ENCODE measurements at places on chromosomes 12 and 14.

- DNase-seq = no peak
These were observed 46.3 kb upstream of the LRTM2 start for GRCh38 chr12:1773937-1774655.

DNA sequence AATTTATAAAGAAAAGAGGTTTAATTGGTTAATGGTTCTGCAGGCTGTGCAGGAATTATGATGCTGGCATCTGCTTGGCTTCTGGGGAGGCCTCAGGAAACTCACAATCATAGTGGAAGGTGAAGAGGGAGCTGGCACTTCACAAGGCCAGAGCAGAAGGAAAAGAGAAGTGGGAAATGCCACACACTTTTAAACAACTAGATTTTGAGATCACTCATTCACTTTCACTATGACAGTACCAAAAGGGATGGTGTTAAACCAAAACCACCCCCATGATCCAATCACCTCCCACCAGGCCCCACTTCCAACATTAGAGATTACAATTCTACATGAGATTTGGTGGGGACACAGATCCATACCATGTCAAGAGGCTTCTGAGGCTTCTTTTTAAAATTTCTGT, 62.6 kb downstream of the SLC38A4 start:
- DNase-seq = peak; percentile 6

DNA sequence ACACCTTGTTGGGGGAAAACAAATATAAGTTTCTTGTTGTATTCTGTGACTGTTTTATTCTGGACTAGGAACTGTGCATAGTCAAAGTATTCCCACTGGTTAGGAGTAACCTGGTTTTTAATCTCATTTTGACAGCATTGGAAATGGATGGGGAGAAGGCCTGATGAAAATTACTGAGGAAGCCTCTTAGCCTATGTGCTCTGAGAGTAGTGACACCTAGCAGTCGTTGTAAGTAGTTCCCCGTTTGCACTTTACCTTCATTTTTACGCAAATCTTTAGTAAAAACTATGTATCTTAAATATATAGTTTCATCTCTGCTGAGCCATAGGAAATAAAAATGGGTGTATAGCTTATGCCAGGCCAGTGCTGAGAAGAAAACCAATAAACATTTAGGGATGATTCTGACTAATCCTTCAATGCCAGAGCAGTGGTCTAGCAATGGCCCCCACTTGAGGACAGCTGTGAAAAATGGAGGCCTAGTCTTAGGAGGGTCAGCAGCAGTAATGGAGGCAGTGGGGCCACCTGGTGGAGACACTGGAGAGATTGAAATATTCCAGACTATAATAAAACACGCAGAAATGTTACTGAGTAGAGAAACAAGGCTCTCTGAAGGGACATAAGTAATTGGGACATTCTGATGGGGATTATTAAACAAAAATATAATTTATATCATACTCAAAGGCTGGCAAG, 133.2 kb upstream of the NOVA1 start:
- no peak for DNase-seq

GRCh38 chr14:43665570-43666267, 841.4 kb downstream of the FSCB start:
- DNase-seq = no peak

GRCh38 chr12:14278294-14278953, 87.1 kb upstream of the ATF7IP start:
- DNase-seq = peak; percentile 64

DNA sequence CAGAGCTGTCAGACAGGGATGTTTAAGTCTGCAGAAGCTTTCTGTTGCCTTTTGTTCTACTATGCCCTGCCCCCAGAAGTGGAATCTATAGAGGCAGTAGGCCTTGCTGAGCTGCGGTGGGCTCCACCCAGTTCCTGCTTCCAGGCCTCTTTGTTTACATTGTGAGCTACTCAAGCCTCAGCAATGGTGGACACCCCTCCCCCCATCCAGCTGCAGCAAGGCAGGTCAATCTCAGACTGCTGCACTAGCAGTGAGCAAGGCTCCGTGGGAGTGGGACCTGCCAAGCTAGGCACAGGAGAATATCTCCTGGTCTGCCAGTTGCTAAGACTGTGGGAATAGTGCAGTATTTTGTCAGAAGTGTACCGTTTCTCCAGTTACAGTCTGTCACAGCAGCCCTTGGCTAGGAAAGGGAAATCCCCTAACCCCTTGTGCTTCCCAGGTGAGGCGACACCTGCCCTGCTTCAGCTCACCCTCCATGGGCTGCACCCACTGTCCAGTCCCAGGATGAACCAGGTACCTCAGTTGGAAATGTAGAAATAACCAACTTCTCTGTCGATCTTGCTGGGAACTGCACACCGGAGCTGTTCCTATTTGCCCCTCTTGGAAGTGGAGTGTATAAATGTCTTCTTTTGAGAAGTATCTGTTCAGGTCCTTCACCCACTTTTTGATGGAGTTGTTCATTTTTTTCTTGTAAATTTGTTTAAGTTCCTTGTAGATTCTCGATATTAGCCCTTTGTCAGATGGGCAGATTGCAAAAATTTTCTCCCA, 213.5 kb upstream of the SLC38A2 start:
- no peak for DNase-seq

DNA sequence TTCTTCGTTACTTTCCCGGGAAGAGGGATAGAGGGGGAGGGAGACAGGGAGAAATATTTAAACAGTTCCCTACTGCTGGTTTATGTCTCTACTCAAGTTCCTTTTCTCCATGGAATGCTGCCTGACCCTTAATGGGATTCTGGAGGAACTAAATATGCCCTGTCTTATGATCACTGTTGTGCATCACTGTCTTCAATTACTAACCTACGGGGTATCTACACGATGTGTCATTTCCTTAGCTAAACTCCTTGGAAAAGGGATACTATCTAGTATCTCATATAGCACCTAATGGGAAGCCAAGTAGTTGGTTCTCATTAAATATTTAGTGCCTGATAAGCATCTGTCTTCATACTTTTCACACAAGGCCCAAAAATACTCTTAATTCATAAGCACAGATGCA, 37.5 kb upstream of the FBLN5 start:
- no peak for DNase-seq

GRCh38 chr14:102474934-102475333, 34.6 kb downstream of the ANKRD9 start:
- DNase-seq = no peak

DNA sequence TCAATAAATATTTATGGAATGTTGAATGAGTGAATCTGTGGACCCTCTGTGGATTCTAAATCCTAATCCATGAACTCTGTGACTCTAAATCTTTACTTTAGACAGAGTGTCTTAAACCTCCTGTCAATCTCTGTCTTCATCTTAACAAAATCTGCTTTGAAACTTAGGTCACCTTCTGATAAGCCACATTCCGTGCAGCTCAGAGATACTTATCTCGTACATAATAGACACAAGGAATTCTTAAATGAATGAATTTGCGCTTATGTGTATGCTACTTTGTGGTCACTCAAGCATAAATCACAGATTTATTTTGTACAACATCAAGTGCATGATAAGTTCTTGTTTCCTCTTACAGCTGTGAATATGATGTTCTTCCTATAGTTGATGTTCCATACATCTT, 2.2 kb upstream of the KRAS start:
- no peak for DNase-seq

- DNase-seq = no peak
These were observed 375.3 kb downstream of the C12orf75 start for GRCh38 chr12:105705765-105706164.

- DNase-seq = no peak
These were observed 150.4 kb upstream of the MAX start for GRCh38 chr14:65252482-65253255.

- DNase-seq = peak; percentile 39
These were observed 13.3 kb upstream of the PITPNM2 start for GRCh38 chr12:123164222-123164621.

- peak; percentile 24 for DNase-seq
These were observed 662 bp upstream of the NELL2 start for GRCh38 chr12:44876544-44877410.

DNA sequence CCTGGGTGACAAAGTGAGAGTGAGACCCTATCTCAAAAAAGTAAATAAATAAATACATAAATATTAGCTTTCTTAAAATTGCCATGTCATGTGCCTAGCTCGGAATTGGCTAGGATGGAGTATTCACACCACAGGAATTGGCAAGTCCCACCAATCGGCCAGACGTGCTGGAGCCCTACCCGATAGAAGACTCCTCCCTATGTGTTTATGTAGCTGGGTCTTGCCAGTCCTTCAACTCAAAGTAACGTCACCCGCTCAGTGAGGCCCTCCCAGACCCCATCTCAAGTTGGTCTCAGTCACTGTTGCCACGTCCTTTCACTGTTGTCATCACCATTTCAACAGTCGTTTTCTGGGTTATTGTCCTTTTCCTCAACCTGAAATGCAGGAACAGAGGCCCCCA, 20.2 kb downstream of the VRTN start:
- no peak for DNase-seq

- no peak for DNase-seq
These were observed 54.6 kb downstream of the TTC8 start for GRCh38 chr14:88879022-88879421.

DNA sequence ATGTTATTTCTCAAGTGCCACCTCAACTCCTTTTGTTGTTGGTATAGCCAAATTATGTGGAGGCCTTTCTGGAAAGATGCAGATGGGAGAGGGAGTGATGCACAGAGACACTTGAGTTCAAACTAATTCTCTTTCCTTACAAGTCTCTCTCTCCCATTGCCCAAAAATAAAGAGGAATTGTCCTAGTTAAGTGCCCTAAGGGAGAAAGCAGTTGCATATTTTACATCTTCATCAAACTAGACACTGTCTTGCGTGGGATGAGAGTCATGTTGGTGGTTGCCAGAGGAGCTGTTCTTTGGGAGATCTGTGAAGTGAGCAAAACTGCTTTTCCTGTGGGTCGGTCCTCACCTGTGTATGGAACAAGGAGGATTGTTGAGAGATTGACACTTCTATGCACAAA, 72.2 kb downstream of the EP400 start:
- DNase-seq = no peak

DNA sequence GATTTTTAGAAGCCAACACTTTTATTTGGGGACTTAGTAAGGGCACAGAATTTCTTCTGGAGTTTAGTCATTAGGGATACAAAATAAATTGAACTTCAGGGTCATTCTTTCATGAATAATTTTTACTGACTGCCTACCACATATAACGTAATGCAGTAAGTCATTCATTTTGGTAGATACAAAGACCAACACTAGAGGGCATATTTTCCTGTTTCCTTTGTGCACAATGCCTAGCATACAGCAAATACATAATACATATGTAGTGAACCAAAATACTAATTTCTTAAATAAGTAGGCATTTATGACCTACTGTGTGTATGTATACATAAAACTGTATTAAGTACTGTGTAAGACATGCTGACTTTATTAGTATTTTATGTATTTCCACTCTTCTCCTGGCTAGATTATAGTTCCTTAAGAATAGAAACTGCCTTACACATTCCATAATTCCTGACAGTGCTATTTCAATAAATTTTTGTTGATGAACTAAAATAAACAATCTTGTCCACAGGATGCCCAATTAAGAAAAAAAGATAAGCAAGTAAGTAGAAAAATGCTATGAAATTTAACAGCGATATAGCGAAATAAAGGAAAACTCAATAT, 47.9 kb downstream of the PPP1R12A start:
- DNase-seq = peak; percentile 26

GRCh38 chr12:37666069-37666781, 650.3 kb upstream of the ALG10B start:
- DNase-seq = no peak

DNA sequence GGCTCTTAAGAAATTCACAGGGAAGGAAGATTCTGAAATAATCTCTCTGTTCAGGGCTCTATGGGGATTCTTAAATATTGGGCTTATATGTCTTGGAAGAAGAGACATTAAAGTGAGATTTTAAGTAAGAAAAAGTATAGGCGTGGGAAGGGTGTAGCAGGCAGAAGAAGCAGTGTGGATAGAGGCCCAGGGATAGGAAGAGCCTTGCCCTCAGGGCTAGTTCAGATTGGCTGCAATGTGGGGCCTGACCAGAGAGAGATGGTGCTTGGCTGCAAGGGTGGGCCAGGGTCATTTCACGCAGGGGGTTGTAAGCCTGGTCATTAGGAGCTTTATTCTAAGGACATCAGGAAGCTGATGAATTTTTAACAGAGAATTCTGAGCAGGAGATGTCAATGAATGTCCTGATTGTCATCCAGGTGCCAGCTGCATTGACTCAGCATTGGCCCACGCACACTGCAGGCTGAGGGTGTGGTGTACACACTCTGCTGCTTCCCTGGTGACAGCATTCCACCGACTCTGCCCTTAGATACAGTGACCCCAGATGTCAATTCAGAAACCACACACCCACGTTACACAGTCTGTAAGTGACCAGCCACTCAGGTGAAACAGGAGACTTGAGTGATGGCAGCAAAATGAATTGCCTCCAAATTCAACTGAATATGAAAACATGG, 582.5 kb downstream of the NRXN3 start:
- DNase-seq = peak; percentile 7

DNA sequence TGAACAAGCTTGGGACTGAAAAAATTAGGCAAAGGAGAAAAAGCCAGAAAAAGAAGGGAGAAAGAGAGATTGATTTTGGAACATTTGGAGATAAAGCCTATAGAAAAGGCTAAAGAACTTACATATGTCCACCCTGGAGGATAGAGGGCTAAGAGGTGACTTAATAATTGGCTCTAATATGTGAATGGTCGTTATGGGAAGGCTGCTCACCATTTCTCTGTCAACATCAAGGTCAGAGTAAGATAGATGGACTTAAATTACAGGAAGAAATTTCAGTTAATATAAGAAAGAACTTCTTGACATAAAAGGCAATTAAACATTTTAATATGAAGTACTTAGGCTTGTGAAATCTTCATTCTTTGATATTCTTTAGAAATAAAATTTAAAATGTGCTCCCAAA, 238.6 kb downstream of the TRHDE start:
- DNase-seq = no peak

GRCh38 chr14:90986510-90986909, 73.9 kb downstream of the RPS6KA5 start:
- no peak for DNase-seq

GRCh38 chr12:131074221-131075083, 120.7 kb downstream of the ADGRD1 start:
- DNase-seq = no peak

- no peak for DNase-seq
These were observed 44.0 kb downstream of the RAD52 start for GRCh38 chr12:905261-906031.

GRCh38 chr12:102512523-102512922, 32.2 kb upstream of the IGF1 start:
- DNase-seq = no peak

GRCh38 chr12:47020211-47020821, 59.1 kb upstream of the PCED1B start:
- no peak for DNase-seq
